ENCODE measurements at places on chromosomes 4 and X. TPM values are rescaled to one million over a fixed set of nuclear protein-coding genes. Genes with fewer than 3 reads are reported as not detected.

Gene TTC29
- 0.12 TPM for total RNA-seq

Gene CITED1
- 0.97 TPM for total RNA-seq

Gene SLC16A2
- 29.9 TPM for total RNA-seq

Gene TMEM255A
- total RNA-seq = 0.16 TPM

Gene POLN
- total RNA-seq = 3.2 TPM

Gene RAB9B
- 0.97 TPM for total RNA-seq

Gene C4orf33
- 6.0 TPM for total RNA-seq

Gene SLC38A5
- 34.4 TPM for total RNA-seq

Gene MND1
- total RNA-seq = 0.97 TPM

Gene IL15
- 5.3 TPM for total RNA-seq

Gene RRH
- not detected for total RNA-seq

Gene PDE6B
- not detected for total RNA-seq

Gene MAGEB17
- total RNA-seq = not detected

Data from hair follicle dermal papilla cell (primary cell).